Fibroblast of mammary gland (primary cell): ENCODE measurements at places on chromosomes 2 and 18.

DNA sequence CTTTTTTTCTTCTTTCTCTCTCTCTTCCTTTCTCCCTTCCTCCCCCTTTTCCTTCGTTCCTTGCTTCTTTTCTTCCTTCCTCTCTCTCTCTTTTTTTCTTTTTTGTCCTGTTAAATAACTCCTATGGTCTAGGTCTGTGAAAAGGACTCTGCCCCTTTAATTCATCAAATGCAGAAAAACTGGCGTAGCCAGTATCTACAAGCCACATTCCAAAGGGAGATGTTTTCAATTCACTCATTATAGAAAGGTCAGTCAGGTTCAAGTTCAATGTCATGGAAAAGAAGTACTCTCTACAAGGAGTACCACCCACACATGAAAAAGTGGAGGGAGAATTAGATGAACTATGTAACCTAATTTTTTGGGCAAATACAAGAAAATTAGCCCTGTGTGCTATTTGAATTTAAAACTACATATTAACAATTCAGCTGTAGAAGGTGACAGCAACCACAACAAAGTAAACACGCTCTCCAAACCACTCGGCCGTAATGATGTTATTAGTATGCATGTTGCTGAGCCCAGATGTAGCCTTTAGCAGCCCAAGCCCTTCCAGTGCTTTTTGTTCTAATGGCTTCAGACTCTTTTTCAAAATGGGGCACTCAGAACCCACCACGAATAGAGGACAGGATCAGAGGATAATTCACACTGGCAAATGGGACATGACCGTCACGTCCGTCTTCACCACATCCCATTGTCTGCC is 735.4 kb upstream of the FANCL start:
- DNase-seq: no peak

DNA sequence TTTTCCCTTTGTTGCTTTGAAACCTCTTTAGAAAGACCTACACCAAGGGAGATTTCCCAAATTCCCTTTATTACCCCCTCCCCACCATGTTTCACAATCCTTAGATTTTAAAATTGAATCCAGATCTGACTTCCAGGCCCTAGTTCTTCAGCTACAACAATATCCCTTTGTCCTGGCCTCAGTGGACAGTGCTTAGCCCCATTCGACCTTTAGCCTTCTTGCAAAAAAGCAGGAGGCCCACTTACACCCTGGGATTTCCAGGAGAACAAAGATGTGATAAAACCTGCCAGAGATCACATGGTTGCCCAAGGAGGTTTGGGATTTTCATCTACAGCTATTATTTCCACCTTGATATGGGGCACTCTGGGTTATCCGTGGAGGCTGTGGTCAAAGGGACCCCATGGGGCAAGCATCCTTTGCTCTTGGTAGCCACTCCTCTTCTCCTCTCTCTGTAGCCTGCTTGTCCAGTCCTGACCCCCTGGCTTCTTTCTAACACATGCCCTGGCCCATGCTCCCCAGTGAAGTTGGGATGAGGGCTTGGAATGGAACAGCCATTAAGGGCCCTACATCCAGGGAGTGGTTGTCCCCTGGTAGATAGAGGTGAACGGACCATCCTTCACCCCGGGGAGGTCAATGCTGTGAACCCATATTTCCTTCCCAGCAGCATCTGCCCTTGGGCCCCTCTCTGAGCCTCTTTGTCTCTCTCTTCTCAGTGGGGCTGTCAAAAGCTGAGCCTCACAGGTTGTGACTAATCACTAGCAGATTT is 267.4 kb downstream of the DYSF start:
- DNase-seq: no peak

DNA sequence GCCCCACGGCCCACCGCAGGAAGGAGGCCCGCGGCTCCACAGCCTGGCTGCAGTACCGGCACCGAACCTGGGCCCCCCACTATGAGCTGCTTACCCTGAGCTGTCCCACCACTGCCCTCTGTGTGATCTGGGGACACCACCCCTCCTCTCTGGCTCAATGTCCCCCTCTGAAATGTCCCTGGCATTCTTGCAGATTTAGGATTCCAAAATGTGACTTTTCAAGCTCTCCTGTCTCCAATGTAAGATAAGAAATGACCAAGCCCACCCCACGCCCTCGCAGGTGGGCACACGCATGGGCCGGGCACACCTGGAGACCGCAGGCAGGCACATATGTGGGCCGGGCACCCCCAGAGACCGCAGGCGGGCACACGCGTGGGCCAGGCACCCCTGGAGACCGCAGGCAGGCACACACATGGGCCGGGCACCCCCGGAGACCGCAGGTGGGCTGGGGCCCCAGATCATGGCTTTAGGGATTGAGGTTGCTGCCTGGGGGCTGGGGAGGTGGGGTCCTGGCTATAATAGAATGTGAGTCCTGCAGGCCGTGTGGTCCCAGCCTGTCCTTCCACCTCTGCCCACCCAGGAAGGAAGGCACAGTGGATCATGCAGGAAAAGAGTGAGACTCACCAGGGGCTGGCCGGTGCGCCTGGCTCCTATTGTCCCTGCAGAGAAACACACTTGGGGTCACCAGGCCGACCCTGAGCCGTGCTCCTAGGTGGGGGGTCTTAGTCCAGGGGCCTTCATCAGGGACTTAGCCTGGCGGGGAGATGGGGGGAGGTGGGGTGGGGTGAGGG is 7.2 kb downstream of the PDCD1 start:
- no peak for DNase-seq

- DNase-seq: no peak
Observed at GRCh38 chr2:152384992-152385391, 50.0 kb downstream of the FMNL2 start.

DNA sequence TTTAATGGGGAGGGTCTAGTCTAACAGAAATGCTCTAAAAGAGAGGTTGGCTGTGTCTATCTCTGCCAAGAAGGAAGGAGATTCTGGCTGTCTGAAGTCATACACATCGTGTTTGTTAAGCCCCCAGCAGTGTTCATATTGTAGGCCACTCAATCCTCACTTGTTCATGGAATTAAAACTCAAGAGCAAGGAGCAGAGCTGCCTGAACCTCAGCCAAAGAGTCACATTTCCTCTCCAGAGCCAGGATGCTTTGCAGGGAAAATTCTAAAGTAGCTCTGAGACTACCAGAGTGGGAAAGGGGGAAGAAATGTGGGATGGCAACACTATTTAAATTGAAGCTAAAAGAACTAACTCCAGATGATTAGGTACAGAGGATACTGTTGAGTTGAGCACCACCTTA is 190.7 kb upstream of the CXCR4 start:
- no peak for DNase-seq
